ENCODE measurements at places on chromosomes 12 and 14. TPM values are rescaled to one million over a fixed set of nuclear protein-coding genes. Genes with fewer than 3 reads are reported as not detected.

TAC3 gene
- not detected for total RNA-seq

GPRC5D gene
- not detected for total RNA-seq

RTL1 gene
- total RNA-seq: not detected

SLC5A8 gene
- 0.08 TPM for total RNA-seq

CD69 gene
- not detected for total RNA-seq

EPYC gene
- not detected for total RNA-seq

DENND5B gene
- 5.7 TPM for total RNA-seq

ADCY4 gene
- total RNA-seq: 0.23 TPM

FOXG1 gene
- total RNA-seq: not detected

TAS2R13 gene
- total RNA-seq: not detected

PPP1R36 gene
- 1.8 TPM for total RNA-seq

DDN gene
- 0.23 TPM for total RNA-seq

BCL2L2 gene
- 25.6 TPM for total RNA-seq

POLR3B gene
- total RNA-seq: 8.0 TPM

AMHR2 gene
- not detected for total RNA-seq

MYF5 gene
- not detected for total RNA-seq

RNASE1 gene
- total RNA-seq: not detected

CEP290 gene
- 10.5 TPM for total RNA-seq

TCTN2 gene
- total RNA-seq: 5.7 TPM

DHRS2 gene
- not detected for total RNA-seq

CABP1 gene
- total RNA-seq: not detected

GLIPR1 gene
- 3.4 TPM for total RNA-seq

MORN3 gene
- total RNA-seq: not detected

CCDC175 gene
- not detected for total RNA-seq

USP44 gene
- total RNA-seq: not detected

MMP14 gene
- 365 TPM for total RNA-seq

SCNN1A gene
- 7.7 TPM for total RNA-seq

All from hair follicular keratinocyte (primary cell).